ENCODE measurements at places on chromosomes 12 and 14.

- DNase-seq: peak; percentile 50
Measured at GRCh38 chr14:44316647-44317440, 190.2 kb downstream of the FSCB start.

- no peak for DNase-seq
Measured at GRCh38 chr12:63995512-63995911, 151.0 kb downstream of the SRGAP1 start.

GRCh38 chr12:53844994-53845844 lies 93.4 kb upstream of the HOXC13 start:
- DNase-seq: peak; percentile 67

DNA sequence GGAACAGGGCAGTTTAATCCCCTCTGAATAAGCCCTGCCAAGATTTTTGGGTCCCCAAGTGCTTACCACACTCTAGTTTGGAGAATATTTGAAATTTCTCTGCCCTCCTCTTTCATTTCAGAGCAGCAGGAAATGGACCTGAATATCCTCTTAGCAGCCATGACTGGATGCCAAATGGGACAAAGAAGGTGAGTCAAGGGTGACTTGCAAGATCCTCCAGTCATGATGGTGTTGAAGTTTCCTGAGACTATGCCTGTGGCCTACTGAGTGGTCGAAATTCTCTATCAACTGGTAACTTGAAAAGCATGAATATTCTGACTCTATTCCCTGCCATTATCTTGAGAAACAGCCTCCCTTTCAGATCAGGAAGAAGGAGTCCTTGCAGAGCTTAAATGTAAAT lies 1674.7 kb upstream of the SEL1L start:
- no peak for DNase-seq

- peak; percentile 12 for DNase-seq
Measured at GRCh38 chr14:36207500-36207899, 31.0 kb upstream of the PTCSC3 start.

DNA sequence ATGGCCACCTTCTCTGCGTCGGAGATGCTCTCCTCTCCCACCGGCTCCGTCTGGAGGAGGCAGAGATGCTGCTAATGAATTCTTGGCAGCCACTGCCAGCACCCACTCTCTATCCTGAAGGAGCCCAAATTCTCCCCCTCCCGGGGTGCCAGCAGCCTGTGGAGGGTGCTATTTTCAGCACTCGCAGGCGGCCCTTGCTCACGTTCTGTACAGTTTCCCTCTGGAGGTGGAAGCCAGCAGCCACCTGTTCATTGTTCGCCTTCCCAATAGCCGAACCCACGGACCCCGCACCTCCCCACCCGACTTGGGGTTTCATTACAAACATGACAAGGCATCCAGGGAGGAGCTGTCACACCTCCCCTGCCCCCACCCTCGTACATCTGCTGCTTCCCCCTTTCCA lies 27.8 kb downstream of the SNRNP35 start:
- no peak for DNase-seq

GRCh38 chr12:546265-546919 lies 86.7 kb downstream of the B4GALNT3 start:
- DNase-seq: no peak

DNA sequence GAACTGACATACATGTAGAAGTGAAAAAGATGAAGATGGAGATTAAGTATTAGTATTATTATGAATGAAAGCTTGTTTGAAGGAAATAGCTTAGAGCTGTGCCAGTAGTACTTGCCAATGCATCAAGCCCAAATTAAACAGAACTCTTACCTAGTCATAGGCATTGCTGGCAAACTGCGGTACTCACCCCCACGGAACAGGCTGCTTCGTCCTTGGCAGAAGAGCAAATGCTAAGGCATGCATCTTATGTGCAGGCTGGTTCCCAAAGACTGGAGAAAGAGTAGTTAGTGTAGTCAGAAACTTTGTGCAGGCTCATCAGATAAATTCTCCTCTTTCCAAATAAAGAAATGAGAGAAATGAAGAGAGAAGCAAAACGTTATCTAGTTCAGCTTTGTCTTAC lies 134.8 kb downstream of the CCDC59 start:
- no peak for DNase-seq

DNA sequence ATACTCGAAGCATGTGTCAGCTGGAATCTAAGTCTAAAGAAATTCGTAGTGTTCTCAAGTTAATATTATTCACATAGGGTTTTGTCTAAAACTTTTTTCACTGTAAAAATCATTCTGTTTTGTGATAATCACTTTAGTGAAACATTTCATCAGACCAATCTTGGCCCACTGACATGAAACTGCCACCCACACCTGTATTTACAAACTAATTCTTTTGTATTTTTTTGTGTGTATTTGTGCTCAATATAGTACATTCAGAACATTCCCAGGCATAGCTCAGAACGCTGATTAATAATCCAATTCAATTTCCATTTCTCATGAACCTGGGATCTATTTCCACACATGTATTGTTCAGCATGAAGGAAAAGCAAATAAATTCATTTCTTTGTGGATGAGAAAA lies 191.7 kb downstream of the RASSF9 start:
- DNase-seq: no peak

DNA sequence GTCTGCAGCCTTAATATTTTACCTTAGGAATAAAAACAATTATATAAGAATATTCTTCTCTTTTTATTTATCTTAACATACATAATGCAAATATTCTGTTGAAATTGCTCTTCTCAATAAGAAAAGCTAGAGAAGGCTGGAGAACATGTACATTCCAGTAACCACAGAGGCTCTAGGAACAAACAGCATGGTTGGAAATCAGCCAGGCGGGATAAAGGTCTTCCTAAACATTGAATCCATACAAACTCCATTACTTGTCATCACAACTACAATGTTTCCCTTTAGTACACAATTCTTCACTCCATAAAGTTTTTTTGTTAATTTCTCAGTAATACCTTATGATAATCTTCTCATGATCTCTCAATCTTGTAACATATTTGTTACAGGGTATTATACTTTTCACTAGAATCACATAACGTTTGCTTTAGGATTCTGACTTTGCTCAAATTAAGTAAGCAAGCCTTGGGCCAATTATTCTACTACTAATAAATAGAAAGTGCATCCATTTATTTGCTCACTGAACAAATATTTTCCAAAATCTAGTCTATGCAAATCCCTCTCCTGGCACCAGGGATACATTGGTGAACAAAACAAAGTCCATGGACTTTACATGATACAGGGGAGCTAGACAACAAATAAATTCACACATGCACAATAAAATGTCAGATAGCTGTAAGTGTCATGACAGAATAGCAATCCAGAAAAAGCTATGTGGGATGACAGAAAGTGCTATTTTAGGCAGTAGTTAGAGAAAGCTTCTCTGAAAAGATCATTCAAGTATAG lies 237.5 kb upstream of the TMTC1 start:
- DNase-seq: no peak

- no peak for DNase-seq
Measured at GRCh38 chr12:57604454-57604991, at the start of gene DTX3. Gene DTX3, plus strand, starts transcription at chr12:57604824. Its CDS starts 1,694 bp downstream, at chr12:57606518.

GRCh38 chr14:39451811-39452210 lies 19.6 kb upstream of the FBXO33 start:
- no peak for DNase-seq

- DNase-seq: no peak
Measured at GRCh38 chr12:58967561-58967960, 47.3 kb upstream of the LRIG3 start.

- peak; percentile 76 for DNase-seq
Measured at GRCh38 chr14:106844608-106845285, 1318.4 kb downstream of the TMEM121 start.

- DNase-seq: no peak
Measured at GRCh38 chr12:77324416-77324762, 259.0 kb upstream of the E2F7 start.

- DNase-seq: no peak
Measured at GRCh38 chr12:30930238-30930637, 3.7 kb downstream of the TSPAN11 start.

- DNase-seq: no peak
Measured at GRCh38 chr12:97805146-97805545, 342.5 kb downstream of the RMST start.

DNA sequence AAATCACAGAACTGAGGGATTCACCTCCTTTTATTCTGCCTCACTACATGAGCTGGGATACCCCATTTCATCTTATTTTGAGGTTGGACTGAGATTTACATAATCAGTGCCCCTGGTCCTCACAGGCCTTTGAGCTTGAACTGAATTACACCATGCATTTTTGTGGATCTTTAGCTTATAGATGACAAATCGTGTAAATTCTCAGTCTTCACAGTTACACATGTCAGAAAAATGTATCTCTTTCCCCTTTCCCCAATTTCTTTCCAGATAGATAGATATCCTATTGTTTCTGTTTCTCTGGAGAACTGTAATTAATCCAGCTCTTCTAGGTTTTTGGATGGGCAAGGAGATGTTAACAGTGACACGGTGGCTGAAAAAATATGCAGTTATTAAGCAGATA lies 1778.9 kb upstream of the SEL1L start:
- no peak for DNase-seq

GRCh38 chr14:87979689-87980088 lies 13.3 kb downstream of the GALC start:
- DNase-seq: no peak

- no peak for DNase-seq
Measured at GRCh38 chr12:2344885-2345284, 292.1 kb downstream of the CACNA1C start.

DNA sequence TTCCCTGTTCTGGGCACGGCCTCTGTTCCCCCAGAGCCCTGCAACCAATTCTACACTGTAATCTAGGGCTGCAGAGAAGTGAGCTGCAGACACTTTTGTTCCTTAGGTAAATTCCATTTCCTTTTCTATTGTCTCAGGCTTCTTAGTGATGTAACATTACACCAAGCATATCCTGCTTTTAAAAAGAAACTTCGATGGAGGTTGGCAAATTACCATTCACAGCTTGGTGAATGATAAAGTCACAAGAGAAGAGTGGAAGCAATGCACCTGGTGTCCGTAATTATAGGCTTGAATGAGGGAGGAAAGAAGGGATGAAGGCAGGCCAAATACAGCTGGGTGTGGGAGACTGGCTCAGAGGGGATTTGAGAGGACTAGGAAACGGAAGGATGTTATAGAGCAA lies 68.6 kb downstream of the PPM1A start:
- no peak for DNase-seq

GRCh38 chr12:106740818-106741217 lies 33.7 kb upstream of the RIC8B start:
- no peak for DNase-seq

DNA sequence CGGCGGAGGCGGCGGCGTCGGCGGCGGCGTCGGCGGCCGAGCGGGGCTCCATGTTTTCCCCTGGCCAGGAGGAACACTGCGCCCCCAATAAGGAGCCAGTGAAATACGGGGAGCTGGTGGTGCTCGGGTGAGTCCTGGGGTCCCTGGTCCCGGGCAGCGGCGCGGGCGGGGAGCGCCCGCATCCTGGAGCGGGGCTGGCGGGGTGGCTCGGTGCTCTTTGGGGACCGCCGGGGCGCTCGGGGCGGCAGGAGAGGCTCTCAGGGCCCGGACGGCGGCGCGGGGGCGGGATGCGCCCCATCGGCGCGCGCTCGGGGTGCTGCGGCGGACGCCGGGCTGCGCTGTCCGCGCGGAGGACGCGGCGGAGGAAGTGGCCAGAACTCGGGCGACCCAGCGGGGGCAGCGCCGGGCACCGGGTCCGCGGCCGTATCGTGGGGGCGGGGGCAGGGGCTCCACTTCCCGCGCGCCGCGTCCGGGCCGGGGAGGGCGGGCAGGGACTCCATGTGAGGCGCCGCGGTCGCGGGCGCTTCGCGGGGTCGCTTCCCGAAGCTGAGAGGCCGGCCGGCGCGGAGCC lies 485 bp downstream of the PELI2 start:
- DNase-seq: peak; percentile 33

DNA sequence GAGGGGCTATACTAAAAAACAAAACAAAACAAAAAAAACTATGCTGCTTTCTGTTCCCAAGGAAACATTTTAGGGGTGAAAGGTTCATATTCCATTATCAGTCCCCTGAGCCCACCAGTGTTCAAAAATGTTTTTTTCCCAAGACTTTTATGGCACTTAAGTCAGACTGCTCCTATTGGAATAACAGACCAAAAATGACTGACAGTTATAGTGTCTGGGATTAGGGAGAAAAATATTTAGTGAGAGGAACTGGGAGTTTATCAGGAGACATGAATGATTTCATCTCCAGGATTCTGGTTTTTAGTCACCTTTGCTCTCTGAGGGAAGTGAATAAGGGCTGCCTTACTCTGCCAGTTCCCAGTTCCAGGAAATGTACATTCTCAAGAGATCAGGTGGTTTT lies 68.0 kb downstream of the PDE3A start:
- no peak for DNase-seq

DNA sequence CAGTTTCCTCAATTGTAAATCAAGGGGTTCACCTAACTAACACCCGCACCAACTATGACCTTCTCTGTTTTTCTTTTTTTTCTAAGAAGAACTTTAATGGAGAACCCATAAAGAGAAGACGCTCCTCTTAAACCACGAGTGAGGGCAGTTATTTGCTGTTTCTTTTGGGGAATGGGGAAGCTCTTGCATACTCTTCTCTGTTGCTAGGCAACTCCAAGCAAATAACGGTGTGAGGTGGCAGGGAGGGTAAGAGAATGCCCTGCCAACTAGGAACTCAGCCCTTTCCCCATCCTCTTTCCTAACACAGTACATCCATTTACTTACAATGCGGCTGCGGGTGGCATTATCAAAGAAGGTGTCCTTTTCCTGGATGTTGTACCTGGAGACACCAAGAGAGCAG lies 114.9 kb downstream of the ANO2 start:
- DNase-seq: no peak

DNA sequence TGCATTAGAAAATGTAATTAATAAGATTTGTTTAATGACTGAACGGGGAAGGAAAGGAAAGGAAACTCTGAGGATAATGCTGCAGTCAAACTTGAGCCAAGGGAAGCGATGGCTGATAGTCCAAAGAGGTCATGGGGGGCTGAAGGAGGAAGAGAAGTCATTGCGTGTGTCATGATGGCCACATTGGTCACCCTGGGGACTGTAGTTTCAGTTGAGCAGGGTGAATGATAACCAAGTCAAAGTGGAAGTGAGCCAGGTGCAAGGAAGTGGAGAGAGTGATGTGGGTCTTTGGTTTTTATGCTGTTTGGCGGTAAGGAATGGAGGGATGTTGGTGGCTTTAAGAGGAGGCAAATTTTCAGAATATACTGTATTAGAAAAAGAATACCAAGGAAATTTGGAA lies 21.6 kb downstream of the C12orf75 start:
- no peak for DNase-seq

DNA sequence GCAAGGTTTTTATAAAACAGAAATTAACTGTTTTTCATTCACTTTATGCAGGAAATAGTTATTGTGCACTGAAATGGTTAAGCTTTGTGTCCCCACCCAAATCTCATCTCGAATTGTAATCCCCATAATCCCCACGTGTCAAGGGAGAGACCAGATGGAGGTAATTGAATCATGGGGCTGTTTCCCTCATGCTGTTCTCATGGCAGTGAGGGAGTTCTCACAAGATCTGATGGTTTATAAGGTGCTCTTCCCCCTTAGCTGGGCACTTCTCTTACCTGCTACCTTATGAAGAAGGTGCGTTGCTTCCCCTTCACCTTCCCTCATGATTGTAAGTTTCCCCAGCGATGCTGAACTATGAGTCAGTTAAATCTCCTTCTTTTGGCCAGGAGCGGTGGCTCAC lies 123.9 kb downstream of the TMTC2 start:
- no peak for DNase-seq

Data from Caco-2 (cell line).